ENCODE measurements at places on chromosomes 7 and 10. TPM values are rescaled to one million over a fixed set of nuclear protein-coding genes. Genes with fewer than 3 reads are reported as not detected.

Gene SYT15
- 0.77 TPM for total RNA-seq

Gene PRSS58
- not detected for total RNA-seq

- DNase-seq = no peak
Observed at GRCh38 chr10:31622978-31623377, 304.0 kb downstream of the ZEB1 start.

Gene TET1
- total RNA-seq = 20.3 TPM

DNA sequence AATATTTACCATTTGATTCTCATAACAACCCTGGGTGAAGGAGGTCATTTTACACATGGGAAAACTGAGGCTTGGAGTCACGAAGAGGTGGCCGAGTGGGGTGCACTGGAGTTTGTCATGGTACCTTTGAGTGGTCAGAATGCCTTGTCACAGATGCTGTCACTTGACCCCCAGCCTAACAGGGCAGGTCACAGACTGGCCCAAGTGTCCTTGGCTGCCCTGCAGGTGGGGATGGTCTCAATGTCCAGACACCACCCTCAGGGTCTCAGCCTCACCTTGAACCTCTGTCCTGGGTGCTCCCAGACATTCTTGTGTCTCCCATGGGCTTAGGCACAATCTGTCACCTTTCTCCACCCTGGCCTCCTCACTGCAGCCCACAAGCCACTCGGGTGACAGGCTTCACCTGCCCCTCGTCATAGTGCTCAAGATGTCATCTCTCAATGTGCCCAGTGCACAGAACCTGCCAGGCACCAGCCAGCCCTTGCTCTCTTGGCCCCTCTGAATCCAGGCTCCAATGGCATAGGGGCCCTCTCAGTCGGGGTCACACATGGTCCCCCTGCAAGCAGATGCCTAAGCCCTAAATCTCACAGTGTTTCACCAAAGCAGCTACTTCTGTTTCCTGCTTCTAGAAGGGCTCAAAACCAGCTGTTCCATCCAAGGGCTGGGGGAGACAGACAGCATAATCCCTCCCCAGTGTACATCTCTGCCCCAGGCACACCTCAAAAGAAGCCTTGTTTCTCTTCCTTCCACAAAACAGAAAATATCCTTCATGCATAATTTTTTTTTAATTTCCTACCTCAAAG is 76.8 kb upstream of the NANOS1 start:
- no peak for DNase-seq

Data from endothelial cell (in vitro differentiated cells).